Smooth muscle cell of trachea (primary cell): ENCODE measurements at places on chromosomes 2 and 18. TPM values are rescaled to one million over a fixed set of nuclear protein-coding genes. Genes with fewer than 3 reads are reported as not detected.

LINC00305 gene
- total RNA-seq, result not detected in 2 replicates

PSMA8 gene
- not detected in 2 replicates for total RNA-seq

AQP4 gene
- total RNA-seq, result not detected in 2 replicates

CYTIP gene
- total RNA-seq, result not detected in 2 replicates
